ENCODE measurements at places on chromosomes 7 and 10.

- DNase-seq: no peak
These were observed 72.6 kb downstream of the OSBPL3 start for GRCh38 chr7:24907311-24907886.

DNA sequence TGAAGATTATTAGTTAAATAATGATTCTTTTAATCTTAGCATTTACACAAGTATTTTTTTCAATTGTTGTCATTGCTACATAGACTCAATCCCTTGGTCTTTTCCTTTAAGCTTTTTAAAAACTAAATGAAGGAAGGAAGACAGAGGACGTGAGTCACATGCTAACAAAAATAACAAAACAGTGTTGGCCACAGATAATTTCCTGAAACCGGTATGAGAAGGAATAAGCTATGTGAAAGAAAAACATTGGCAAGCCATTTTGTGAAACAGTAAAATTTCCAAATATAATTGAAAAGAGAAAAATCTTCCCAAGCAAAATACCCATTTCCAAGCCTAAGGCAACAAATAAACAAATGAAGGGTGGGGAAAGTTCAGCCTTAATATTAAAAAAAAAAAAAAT lies 223.0 kb downstream of the AHR start:
- DNase-seq: no peak

GRCh38 chr7:151387161-151388006 lies 22.5 kb downstream of the WDR86 start:
- DNase-seq: no peak

- no peak for DNase-seq
These were observed 6.3 kb downstream of the ALDH18A1 start for GRCh38 chr10:95650232-95650631.

- no peak for DNase-seq
These were observed 4.7 kb downstream of the MUC12 start for GRCh38 chr7:100974021-100974420.

- DNase-seq: no peak
These were observed 13.9 kb downstream of the RHBDD2 start for GRCh38 chr7:75892634-75893272.

DNA sequence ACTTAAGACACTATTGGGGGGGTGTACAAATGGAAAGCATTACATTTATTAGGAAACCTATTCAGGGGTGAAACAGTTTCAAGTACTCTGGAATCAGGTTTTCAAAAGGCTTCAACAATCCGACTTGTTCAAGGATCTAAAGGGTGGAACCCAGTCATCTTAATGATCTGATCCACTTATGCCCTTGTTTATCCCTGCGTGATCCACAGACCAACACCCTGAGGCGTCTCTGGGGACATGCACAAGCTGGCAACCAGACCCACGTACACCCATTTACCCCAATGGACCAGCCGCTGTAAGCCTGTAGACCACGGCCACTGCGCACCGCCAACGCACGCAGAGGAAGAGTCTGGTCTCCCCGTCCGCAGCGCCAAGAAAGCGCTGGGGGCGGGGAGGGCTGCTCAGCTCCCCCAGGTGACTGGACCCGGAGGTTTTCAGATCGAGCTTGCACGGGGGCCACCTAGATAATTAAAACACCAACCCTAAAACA lies 13.4 kb downstream of the HNRNPF start:
- DNase-seq: peak; percentile 14

GRCh38 chr10:34737772-34738169 lies 77.3 kb downstream of the PARD3 start:
- DNase-seq: no peak

DNA sequence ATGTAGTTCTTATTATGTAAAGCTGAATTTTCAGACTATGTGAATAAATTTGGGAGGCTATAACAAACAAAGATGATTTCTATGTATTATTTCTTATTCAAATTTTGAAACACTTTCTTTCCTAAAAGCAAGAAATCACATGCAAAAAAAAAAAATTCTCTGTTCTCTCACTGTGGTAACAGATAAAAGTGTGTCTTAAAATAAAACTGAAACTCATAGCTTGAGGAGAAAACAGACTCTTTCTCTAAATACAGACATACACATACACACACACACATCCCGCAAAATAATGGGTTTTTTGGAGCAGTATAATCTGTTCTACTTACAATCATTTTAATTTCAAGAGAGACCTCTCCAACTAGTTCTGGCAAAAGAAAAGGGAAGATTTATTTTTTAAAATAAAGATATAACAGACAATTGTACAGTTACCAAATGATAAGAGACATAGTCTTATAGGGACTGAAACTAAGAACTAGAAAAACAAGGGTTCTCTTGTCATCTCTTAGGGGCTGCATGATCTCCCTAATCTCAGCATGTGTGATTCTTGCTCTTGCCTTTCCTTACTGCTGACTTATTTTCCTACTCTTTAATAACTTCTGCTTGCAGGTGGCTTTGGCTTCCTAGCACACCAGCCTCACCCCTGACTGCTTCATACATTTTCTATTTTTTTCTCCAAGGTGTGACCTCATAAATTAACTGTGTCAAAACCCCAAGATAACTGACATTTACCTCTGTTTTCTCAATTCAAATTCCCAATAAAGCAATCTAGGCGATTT lies 483.5 kb upstream of the POT1 start:
- no peak for DNase-seq

DNA sequence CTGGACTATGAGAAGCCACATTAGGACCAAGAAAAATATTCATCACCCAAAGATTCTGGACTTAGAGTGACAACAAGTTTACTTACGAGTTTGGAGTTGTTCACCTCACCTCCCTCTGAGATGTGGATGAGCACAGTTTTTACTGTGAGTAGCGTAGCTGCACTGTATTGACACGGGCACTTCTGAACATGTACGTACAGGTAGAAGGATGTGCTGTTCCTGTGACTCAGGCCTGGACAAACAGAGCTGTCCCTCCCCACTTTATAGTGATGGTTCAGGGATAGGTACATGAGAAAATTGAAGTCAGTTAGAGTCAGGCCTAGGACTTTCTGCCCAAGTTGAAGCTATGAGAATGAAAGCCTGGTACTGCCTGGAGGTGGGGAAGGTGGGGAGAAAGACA lies 80.9 kb upstream of the DYNC1I1 start:
- no peak for DNase-seq

GRCh38 chr10:84198206-84198915 lies 4.0 kb downstream of the CDHR1 start:
- DNase-seq: no peak

DNA sequence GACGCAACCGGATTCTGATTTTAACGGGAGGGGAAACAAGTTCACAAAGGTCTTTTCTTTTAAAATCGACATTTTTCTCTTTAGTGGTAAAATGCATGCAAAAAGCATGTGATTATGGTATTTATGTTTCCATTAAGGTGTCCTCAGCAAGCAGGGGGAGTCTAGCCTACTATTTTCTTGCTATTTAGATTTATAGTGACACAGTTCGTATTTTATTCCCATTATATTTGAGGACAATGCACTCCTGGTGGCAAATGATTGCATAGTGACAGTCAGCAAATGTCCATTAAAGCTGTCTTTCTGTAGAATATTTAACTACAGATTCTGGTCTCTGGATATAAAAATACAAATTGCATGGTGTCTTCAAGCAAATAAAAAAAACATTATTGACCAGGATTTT lies 554.2 kb downstream of the PARD3 start:
- DNase-seq: no peak

DNA sequence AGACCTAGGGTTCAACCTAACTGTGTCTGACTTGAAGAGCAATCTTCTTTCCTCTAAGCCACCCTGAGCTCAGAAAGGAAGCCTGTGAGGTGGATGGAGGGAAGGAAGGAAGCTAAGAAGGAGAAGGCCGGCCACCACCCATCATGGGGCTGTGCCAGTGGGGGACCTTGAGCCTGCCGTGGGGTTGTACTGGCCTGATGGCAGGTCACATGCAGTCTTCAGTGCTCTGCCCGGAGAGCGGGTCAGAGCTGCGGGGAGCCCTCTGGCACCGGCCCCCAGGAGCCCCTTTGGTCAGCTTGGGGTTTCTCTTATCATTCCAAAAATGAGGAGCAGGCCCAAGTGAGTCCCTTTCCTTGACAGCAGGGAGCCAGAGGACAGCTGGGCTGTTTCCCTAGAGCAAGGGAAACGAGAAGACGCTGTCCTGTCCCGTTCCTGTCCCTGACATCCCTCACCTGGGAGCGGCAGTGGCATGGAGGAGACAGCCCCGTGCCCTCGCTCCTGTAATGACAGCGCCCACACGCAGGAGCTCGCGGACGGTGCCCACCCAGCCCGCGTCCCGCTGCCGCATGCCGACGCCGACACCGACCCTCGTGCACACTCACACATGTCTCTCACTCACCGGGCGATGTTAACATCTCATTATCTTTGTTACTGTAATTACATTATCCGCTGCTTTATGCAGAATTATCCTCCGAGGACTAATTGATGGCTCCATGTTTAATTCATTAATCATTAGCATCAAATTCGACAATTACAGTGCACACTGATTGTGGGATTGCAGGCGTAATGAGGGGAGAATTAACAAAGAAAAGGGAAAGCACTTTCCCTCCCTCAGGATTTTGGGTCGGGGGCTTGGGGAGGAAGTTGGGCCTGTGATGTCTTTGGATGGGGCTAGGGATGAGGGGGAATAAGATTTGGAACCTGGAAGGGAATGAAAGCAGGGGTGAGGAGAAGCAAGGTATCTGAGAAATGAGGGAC lies 31.3 kb downstream of the GBX1 start:
- no peak for DNase-seq

Measured in effector CD8-positive, alpha-beta T cell (primary cell).